CD4-positive, alpha-beta T cell treated with Interleukin-6 at 100 ng/mL for 8 hours (primary cell): ENCODE measurements at places on chromosomes 5 and 9.
A peak's percentile ranks its signal among the peaks of the same experiment; 100 is the strongest.

GRCh38 chr9:91043056-91043810 is 241.6 kb downstream of the SYK start:
- DNase-seq, result no peak

DNA sequence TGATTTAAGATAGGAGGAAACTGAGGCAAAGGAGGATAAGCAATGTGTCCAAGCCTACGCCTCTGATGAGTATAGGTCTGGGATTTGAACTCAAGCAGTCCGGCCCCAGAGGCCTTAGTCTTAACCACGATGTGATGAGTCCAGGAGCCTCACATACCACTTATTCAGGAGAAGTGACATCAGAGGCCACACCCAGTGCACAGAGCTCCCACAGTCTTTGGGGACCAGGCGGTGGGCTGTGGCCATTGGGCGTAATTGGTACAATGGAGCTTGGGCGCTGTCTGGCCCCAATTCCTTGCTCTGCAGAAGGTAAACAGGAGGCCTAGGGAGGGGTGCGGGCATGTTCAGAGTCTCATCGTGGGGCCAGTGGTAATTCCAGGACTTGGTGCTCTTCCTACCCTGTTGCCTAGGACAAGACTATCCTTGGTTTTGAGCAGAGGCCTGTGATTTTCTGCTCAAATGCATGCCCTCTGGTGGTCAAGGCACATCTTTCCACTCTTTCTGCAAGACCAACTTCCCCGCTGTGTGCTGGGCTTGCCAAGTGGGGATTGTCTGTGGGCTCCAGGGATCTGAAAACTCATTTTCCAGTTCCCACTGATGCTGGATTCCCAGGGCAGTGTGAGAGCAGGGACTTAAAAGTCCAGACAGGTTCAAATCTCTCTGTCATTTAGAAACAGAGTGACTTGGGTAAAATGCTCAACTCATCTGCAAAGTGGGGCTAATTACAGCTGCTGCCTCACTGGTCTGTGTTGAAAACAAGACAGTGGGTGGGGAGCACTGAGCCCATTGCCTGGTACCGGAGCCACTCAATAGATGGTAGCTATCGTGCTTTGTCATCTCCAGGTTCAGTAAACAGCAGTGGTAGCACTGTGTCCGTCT is 15.8 kb downstream of the NDST1 start:
- peak; percentile 19 for DNase-seq

GRCh38 chr5:179772351-179772750 is 21.4 kb upstream of the LTC4S start:
- DNase-seq, result no peak

- DNase-seq, result no peak
Observed at GRCh38 chr5:100551183-100551582, 16.0 kb downstream of the FAM174A start.

- DNase-seq, result no peak
Observed at GRCh38 chr5:148386041-148386440, 2.3 kb downstream of the FBXO38 start.

DNA sequence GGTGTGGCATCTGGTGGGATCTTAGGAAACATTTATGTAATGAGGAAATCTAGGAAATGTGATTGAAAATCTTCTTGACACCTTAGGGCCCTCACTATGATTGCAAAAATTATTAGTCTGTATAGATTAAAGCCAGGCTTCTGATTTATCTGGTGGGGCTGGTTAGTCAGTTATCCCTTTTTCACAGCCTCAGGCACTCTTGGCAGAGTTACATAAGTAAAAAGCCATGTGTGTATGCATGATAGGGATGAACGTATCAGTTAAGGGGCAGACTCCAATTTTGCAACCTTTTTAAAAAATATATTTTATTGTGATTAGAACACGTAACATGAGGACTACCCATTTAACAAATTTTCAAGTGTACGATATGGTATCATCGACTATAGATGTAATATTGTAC is 30.6 kb upstream of the RAB14 start:
- no peak for DNase-seq
